NCI-H345 (cell line): ENCODE measurements at places on chromosomes 11 and 22.
A peak's percentile ranks its signal among the peaks of the same experiment; 100 is the strongest.

DNA sequence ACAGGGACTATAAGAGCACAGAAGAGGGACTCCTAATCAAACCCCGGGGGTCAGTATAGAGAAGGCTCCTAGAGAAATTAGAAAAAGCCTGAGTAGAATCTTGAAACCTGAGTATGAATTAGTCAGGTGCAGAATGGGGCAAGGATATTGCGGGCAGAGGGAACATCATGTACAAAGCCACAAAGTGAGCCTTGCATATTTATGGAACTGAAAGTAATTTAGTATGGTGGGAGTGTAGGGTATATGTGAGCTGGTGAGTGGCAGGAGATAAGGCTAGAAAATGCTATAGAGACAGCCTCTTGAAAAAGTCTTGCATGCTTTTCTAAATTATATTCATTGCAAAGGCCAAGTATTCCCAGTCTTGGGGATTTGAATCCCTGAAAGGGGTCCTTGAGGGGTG lies 93.7 kb downstream of the STIM1 start:
- DNase-seq: no peak

GRCh38 chr11:79708319-79708932 lies 267.6 kb upstream of the TENM4 start:
- peak; percentile 11 for DNase-seq

DNA sequence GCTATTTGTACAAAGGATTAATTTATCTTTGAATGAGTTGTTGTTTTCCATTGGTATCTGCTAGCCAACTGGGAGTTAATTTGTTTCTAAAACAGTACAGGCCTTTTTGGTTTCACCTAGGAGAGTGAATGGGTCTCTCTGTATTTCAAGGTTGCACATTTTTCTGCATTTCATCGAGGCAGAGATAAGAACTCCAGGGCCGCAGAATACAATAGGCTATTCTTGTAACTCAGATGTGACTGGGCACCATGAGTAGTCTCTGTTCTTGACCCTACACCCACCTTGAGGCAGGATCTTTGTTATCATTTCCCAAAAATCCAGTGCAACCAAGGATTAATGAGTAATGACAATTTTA lies 51.7 kb upstream of the OR9Q1 start:
- no peak for DNase-seq

GRCh38 chr11:105177658-105178057 lies 38.1 kb upstream of the CARD18 start:
- no peak for DNase-seq

DNA sequence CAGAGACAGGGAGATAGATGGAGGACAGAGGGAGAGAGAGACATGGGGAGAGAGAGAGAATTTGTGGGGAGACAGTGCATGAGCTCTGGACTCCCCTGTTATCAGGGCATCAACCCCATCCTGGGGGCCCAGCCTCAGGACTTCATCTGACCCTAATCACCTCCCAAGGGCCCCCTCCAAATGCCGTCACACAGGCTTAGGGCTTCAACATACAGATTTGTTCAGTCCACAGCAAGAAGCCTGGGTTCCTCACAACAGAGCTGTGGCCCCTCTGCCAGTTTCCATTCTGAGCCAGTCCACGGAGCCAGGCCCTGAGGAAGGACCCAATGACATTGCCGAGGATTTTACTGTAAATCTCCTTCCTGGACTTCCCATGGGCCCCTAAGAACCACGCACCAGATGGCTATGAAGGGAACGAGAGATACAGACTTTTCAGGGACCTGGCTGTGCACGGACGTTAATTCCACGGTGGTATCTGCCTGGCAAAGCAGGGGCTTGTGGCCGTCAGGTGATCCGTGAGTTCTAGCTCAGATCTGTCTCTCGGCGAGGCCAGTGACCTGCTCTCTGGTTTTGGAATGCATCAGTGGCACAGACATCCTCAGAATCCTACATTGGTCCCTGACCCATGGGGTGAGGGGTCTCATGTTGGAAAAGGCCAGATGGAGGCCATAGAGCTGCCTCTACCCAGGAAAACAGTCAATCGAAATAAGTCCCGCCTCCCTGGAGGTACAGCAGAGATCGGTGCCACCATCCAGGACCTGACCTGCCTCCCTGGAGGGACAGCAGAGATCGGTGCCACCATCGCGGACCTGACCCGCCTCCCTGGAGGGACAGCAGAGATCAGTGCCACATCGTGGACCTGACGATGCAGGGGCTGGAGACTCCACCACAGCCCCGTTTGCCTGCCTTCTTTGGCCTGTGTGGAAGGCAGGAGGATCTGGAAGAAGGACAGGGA lies 8.7 kb upstream of the B4GALNT4 start:
- DNase-seq: no peak

- DNase-seq: no peak
Observed at GRCh38 chr11:125117429-125117828, 6.0 kb upstream of the TMEM218 start.

DNA sequence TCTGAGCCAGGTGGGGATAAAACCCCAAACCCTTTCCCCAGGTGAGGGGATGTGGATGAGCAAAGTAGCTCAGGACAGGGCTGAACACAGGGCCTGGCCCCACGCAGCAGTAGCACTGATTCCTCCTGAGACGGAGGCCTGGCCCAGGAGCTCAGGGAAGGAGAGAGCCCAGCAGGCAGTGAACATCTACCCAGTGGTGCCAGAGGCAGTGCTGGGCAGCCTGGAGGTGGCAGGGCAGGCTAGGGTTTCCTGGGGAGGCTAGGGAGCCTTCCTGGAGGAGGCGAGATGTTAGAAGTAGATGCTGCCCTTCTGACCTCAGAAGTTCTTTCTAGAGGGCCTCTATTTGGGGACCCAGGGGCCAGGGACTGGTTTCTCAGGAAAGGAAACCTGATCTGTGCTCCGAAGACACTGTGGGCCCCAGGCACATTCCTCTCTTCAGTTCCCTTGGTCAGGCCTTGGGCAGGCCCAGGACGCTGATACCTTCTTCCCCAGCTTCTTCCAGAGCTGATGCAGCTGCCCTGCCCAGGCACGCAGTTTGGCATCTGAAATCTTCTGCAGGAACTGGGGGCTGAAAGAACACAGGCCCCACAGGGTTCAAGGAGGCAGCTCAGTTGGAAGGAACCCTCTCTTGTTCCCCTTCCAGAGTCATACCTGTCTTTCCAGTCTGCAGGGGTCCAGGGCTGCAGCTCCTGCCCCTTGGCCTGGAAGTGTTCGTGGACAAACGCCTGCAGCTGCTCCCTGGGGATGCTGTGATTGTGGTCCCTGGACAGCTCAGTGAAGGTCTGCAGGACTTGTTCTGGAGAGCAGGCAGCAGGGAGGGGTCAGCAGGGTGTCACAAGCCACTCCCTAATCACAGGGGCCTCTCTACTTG lies 16.8 kb downstream of the TREH start:
- DNase-seq: no peak

DNA sequence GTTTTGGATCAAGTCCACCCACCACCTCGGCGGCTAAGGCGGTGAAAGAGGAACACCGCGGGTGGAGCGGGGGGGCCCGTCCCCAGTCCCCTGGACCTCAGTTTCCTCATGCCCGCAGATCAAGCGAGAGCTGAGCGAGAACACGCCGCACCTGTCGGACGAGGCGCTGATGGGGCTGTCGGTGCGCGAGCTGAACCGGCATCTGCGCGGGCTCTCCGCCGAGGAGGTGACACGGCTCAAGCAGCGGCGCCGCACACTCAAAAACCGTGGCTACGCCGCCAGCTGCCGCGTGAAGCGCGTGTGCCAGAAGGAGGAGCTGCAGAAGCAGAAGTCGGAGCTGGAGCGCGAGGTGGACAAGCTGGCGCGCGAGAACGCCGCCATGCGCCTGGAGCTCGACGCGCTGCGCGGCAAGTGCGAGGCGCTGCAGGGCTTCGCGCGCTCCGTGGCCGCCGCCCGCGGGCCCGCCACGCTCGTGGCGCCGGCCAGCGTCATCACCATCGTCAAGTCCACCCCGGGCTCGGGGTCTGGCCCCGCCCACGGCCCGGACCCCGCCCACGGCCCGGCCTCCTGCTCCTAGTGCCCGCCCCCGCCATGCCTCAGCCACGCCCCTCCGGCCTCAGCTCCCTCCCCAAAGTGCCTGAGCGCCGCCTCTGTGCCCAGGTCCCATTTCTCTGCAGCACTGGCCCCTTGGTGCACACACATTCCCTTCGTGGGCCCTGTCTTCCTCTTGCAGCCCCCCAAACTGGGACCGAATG lies 12.7 kb downstream of the MAFF start:
- no peak for DNase-seq
